ENCODE measurements at places on chromosomes 2 and 18.

DNA sequence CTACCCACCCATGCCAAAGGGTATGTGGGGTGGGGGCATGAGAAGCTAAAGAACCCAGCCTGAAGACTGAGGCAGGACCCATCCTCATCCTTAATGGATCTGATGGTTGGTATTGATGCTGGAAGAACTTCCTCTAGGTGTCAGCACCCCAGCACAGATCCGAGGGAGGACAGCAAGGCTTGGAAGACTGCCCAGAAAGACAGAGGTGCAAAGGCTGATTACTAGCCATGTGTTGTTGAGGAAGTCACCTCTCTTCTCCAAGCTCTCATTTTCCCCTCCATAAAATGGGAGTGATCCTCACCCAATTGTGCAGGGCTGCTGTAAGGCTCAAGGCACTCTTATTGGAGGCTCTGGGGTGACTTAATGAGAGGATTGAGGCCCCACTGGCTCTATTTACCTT, 256.5 kb downstream of the CELF4 start:
- no peak for DNase-seq

- DNase-seq: no peak
These were observed 81.5 kb upstream of the PTPRM start for GRCh38 chr18:7485616-7486015.

- no peak for DNase-seq
These were observed 146.1 kb upstream of the LINC00305 start for GRCh38 chr18:64294967-64295366.

- no peak for DNase-seq
These were observed 131.3 kb downstream of the GFPT1 start for GRCh38 chr2:69255760-69256159.

DNA sequence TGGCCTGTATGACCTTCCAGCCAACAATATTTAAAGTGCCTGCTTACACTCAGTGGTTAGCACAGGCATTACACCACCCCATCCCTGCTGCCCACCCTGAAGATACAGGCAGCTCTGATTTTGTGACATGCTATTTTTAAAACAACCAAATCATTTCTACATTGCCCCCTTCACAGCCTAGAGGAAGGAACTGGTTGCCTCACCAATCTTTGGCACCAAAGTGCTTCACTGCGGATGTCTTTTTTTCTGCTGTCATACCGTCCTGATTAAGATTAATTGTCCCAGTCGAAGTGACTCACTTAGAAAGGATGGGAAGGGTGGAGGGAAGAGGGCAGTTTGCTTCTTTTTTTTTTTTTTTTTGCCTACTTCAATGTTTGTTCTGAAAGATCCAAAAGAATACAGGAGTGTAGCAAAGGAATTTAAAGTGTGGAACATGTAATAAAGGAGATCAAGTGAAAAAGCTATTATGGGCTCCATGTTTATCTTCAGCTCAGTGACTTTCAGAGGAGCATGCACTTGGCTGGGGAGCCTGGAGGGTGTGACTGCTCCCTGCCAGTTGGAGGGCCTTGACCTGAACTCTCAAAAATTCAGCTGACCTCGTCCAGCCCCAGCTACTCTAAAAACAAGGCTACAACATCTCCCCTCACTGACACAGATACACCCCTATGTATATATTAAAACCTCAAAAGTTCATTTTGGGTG, 501.1 kb upstream of the TNP1 start:
- no peak for DNase-seq

DNA sequence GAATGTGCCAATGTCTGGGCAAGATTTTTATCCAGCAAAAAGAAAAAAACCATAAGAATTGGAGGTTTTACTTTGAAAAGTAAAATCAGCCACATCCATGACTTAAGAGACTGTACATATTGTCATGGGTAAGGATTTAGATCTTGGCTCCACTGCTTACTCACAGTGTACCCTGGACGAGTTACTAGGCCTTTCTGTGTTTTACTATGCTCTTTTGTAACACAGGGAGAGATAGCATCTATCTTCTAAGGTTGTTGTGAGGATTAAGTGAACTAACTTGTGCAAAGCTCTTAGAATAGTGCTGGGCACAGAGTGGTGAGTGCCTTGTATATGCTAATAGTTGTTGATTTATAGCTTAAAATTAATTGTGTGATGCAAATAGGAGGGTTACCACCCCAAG, 255.9 kb downstream of the NEDD4L start:
- no peak for DNase-seq

GRCh38 chr18:35592298-35592697, 10.8 kb downstream of the GALNT1 start:
- DNase-seq: no peak

DNA sequence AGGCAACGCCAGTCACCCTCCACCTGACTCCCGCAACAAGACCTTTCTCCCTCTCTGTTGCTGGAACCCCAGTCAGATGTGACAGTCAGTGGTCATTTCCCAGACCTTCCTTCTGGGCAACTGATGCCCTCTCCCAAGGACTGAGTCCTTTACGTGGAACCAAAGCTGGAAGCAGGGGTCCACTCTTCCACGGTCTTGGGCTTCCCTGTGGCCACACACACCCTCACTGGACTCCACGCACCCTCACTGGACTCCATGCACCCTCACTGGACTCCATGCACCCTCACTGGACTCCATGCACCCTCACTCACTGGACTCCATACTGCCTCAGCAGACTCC, 7.1 kb downstream of the PTMA start:
- no peak for DNase-seq

DNA sequence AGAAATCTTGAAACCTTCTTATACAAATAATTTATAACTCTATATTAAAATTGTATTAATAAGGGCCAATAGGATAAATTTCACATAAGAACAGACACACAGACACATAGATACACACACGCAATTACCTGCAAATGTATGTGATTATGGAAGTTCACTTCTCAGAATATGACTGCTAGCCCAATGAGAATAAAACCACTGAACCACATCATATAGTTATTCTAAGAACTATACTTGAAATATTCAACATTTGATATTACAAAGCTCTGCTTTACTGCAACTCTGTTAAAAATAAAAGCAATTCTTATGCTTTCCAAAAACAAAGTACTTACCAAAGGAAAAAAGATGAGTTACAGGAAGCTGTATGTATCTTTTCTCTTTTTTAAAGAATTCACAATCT, 51.1 kb downstream of the PGAP1 start:
- no peak for DNase-seq

DNA sequence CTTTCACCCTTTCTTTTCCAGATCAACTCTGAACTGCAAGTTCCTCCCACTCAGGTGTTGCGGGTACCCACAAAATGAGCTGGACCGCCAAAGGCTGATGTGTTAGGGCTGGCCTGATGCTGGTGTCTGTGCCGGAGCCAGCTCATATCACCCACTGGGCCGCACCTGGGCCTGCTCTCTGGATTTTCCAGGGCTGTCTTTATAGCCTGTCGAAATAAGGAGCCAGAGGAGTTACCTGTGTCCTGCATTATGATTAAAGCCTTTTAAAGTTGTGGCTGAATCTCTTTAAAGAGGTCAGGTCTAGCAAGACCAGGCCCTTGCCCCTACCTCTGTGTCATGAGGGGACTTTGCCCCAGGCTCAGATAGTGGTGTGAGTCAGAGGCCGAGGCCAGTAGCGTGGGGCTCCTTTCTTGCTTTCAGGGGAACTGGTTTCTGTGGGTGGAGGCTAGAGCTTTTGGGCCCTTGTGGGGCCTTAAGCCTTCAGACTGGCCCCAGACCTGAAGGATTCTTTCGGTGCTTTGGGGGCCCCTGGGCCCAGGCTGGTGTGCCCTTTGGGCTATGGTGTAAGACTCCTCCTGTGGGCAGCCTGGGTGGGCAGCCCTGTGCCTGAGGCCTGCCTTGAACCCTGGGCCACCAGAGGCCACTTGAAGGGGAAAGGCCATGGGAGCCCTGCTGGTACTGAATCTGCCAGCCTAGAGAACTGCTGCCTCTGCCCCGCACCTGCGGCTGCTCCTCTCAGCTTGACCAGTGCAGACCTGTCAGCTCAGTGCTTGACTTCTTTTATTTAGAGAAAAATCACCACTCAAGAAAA, 21.3 kb downstream of the OTOF start:
- no peak for DNase-seq

DNA sequence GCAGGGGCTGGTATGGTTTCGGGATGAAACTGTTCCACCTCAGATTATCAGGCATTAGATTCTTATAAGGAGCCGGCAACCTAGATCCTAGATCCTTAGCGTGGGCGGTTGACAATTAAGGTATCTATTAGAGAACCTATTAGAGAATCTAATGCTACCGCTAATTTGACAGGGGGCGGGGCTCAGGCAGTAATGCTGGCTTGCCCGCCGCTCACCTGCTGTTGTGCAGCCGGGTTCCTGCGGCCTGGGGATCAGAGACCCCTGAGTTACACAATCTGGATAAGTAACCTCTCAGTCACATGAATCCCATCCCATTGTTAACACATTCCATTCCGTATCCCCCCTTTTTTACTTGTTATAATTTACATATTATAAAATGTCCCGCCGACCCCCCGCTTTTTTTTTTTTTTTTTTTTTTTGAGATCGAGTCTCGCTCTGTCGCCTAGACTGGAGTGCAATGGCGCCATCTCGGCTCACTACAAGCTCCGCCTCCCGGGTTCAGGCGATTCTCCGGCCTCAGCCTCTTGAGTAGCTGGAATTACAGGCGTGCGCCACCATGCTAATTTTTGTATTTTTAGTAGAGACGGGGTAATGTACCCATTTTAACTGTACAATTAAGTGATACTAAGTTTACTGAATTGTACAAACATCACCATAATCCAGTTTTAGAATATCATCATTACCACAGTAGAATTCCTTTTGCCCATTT, 42.0 kb upstream of the GPD2 start:
- DNase-seq: no peak

DNA sequence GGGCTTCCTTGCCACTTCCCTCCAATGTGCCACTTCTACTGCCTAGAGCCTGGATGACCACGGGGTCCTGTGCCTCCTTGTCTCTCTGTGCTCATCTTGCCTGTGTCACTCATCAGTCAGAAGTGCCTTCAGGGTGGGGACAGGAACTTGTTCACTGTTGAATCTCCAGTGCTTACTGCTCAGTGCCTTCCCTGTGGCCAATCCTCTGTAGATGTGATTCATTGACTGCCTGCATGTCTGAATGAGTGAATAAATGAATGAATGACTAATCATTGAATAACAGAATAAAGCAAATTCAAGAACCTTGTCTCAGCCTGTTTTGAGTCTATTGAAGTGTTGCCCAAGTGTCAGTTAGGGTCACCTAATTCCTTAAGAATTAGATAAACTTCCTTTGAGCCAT, 42.3 kb upstream of the FAM136A start:
- DNase-seq: no peak

DNA sequence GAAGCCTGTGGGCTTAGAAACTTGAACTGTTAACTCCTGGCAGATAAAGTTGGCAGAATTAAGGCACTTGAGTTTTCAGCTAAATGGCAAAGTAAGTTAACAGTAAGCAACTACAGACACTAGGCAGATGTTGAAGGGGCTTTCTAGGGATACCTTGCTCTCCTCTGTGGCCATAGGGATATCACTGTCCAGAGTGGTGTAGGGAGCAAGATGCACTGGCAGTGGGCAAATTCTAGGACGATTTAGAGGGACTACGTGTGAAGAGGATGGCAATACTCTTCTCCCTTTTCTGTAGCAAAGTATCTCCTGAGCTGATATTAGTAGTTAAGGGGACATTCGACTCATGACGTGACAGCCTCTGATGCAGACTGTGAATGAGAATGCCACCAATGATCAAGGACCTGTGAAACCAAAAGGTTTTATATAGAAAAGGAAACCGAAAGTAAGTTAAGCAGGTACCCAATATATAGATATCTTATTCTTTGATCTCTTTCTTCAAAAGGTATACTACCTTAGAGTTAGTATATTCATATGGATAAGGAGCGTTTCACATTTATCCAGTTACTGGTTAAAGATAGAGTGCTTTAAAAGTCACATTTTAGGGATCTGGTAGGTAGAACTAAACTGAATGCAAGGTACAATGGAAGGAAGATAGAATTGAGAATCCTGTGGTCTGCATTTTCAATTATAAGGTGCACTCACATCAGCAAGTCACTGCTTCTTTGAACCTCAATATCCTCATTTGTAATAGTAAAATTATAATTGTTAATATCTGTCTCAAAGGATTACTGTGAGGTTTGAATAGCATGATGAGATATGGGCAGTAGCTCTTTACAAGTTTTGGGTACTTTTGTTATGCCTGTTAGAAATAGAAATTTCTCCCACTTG, 106.4 kb downstream of the KCNH7 start:
- no peak for DNase-seq

- no peak for DNase-seq
These were observed 114.1 kb upstream of the PKDCC start for GRCh38 chr2:41933585-41934320.

GRCh38 chr18:22424565-22424963, 6.8 kb upstream of the CTAGE1 start:
- DNase-seq: no peak

DNA sequence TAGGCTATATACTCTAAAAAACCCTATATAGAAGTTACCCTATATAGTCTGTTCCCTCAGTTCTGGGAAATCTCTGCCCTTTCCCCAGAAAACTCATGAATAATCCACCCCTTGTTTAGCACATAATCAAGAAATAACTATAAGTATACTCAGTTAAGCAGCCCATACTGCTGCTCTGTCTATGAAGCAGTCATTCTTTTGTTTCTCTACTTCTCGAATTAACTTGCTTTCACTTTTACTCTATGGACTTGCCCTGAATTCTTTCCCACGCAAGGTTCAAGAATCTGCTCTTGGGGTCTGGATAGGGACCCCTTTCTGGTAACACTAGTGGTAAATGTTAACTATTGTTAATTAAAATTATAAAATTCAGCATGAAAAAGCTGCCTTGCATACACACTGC, 17.4 kb upstream of the AP1S3 start:
- DNase-seq: no peak

DNA sequence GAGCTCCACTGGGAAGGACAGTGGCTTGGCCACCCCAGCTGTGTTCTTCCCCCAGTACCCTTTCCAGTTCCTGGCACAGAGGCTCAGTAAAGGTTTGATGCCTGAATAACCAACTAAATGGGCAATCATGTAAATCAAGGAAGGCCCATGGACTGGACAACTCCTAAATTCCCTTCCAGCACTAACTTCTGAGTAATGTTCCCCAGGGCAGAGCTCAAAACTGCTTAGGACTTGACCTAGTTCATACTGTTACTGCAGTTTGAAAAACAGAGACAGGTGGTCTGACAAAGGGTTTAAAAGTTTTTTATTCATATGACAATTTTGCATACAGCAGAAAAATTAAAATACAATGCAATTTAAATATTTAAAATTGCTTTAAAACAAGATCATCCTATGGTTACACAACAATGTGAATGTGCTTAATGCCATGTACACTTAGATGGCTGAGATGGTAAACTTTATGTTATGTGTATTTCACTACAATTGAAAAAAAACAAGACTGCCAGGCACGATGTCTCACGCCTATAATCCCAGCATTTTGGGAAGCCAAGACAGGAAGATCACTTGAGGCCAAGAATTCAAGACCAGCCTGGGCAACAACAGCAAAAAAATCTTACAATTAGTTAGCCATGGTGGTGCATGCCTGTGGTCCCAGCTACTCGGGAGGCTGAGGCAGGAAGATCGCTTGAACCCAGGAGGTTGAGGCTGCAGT, 26.2 kb downstream of the PCBP1 start:
- DNase-seq: no peak

GRCh38 chr2:122029456-122029855, 274.0 kb downstream of the TSN start:
- DNase-seq: no peak

- no peak for DNase-seq
These were observed 238.4 kb downstream of the PID1 start for GRCh38 chr2:229032608-229033234.
